Activated CD8-positive, alpha-beta memory T cell treated with anti-CD3 and anti-CD28 coated beads, Interleukin-2, amount 10 ng/mL, durations not matched to agents 7 days and 5 days (primary cell): ENCODE measurements at places on chromosomes 1 and 21. TPM values are rescaled to one million over a fixed set of nuclear protein-coding genes. Genes with fewer than 3 reads are reported as not detected.

GRCh38 chr1:61743431-61743705 lies 1.1 kb downstream of the PATJ start:
- no peak for DNase-seq

DNA sequence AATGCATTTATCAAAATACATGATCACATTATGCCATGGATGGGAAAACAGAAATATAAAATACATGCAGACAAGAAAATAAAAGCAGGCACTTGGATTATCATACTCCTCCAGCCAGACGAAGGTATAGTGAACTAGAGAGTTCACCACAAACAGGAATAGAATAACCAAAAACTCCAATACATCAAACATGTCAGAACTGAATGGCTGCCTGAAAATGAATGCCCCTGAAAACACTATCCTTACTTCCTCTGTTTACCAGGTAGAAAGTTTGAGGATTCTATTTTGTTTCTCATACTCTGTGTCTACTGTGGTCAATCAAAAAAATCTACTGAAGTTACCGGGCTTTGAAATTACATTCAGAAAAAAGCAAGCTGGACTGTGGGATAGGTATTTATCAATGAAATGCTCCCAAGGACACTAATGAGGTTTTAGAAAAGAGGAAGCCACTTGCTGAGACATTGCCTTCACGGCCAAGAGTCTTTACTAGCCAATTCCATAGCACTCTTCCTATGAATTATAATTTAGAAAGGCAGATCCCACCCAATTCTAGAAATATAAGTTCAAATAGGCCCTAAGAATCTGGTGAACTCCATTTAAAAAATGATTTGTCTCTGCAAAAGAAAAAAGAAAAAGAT lies 197.7 kb downstream of the SMYD3 start:
- no peak for DNase-seq

UMODL1 gene
- 0.05 TPM for total RNA-seq

DNA sequence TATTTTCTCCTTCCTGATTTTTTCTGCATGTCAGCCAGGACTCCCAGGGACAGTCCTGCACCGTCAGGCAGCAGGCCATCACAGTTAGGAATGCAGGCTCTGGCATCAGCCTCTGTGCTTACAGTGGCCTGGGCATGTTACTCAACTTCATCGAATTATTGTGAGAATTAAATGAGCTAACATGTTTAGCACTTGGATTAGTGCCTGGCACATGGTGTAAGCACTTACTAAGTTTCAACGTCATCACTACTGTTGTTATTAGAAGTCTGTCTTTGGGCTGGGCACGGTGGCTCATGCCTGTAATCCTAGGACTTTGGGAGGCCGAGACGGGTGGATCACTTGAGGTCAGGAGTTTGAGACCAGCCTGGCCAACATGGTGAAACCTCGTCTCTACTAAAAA lies 45.1 kb downstream of the SCCPDH start:
- no peak for DNase-seq

DNA sequence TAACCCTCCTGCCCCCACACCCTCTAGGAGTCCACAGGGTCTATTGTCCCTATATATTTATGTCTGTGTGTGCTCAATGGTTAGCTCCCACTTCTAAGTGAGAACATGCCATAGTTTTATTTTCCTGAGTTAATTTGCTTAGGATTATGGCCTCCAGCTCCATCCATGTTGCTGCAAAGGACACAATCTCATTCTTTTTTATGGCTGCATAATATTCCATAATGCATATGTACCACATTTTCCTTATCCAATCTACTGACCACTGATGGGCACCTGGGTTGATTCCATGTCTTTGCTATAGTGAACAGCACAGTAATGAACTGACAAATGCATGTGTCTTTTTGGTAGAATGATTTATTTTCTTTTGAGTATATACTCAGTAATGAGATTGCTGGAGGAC lies 13.3 kb upstream of the FHAD1 start:
- no peak for DNase-seq

- no peak for DNase-seq
Observed at GRCh38 chr1:88697503-88697902, 13.4 kb downstream of the PKN2 start.

DNA sequence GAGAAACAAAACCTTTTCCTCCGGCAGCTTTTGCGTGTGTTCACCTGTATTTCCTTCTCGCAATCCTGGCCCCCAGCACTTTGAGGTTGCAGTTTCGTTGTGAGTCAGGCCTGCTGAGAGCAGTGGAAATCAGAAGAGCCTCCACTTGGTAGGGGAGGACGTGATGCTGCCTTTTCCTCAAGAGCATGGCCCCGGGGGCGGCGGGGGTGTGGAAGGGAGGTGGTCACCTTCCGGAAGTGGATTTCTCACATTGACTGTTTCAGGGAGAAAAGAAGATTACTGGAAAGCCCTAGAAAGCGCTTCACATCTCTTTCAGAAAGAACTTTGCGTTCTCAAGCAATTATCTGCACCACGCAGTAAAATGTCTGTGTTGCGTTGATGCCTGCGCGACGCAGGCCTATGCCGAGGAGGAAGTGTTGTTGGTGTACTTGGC lies 12.2 kb upstream of the IL10 start:
- peak; percentile 96 for DNase-seq

DNA sequence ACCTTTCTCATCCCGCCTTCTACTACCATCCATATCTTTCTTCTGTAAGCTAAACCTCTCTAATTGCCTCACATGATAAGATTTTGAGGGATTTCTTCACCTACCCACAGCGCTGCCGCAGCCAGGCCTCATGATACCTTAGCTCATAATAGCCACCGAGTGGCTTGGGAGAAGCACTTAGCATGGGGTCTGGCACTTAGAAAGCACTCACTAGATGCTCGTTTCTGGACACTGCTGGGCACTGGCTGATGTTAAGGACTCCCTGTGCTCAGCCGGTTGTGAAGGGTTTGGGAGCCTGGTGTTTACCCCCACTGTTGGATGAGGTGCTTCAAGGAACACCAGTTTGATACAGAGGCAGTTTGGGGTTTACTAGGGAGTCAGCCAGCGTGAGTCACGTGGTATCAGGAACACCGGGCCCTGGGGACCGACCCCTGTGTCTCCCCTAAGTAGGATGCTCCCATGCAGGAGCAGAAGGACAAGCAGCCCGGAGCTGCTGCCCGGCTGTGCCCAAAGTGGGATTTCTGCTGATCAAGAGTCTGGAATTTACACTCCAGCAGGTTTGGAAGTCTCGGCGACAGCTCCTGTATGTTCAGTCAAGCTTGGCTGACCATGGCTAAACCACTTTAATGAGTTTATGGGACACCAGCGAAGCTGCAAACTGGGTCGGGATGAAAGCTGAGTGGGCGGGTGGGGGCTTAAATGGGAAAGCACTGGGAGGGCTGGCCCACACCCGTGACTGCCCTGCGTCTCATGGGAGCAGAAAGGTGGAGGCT lies 63.3 kb downstream of the GALNT2 start:
- no peak for DNase-seq

PDIK1L gene
- total RNA-seq: 18.3 TPM

DNA sequence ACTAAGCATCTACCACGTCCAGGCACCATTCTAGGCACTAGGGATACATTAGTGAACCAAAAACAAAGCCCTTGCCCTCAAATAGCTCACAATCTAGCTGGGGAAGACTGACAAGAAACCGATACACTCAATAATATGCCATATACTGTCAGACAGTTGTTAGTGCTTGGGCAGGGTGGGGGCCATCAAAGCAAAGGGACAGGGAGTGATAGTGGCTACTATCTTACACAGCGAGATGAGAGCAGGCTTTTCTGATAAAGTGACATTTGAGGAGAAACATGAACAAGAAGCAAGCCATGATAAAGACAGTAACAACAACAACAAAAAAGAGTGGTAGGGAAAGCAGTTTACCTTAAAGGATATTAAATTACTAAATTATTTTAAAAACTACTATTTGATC lies 41.1 kb downstream of the ERO1B start:
- DNase-seq: no peak

KNCN gene
- total RNA-seq: not detected

- peak; percentile 75 for DNase-seq
Observed at GRCh38 chr1:201020721-201021629, 2.5 kb downstream of the KIF21B start.

- DNase-seq: no peak
Observed at GRCh38 chr1:221074332-221074731, 195.1 kb downstream of the HLX start.

GRCh38 chr1:203935321-203935720 lies 73.9 kb downstream of the SNRPE start:
- no peak for DNase-seq
